ENCODE measurements at places on chromosomes 3 and 15.

GRCh38 chr3:33170531-33170930, 48.1 kb downstream of the SUSD5 start:
- no peak for DNase-seq

DNA sequence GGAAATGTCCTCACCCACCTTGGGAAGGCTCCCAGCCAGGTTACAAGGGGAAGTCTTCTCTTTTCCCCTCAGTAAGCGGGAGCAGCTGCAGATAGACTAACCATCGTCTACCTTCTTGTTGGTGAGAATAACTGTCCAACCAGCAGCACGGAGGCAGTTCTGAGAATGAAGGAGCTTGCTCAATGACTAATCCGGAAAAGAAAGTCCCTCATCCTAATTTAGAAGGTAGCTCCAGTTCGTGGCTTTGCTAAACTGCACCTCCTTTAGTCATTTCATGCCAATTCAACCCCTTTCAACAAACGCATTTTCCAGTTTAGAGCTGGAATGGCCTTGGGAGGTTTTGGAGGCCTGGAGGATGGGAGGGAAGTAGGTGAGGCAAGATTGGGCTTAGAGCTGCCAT, 527.4 kb upstream of the PROK2 start:
- no peak for DNase-seq

- DNase-seq: no peak
Observed at GRCh38 chr3:126927401-126927750, 55.5 kb upstream of the PLXNA1 start.

GRCh38 chr3:111595232-111595631, at the start of gene ZBED2:
ZBED2 (minus strand) TSS chr3:111595346; CDS start chr3:111594201, 1,145 bp downstream.
- DNase-seq: no peak

All from hypothalamus (tissue), 51 donors.